ENCODE measurements at places on chromosomes 2 and 18.
A peak's percentile ranks its signal among the peaks of the same experiment; 100 is the strongest.

- DNase-seq, result no peak
These were observed 426.1 kb downstream of the PARD3B start for GRCh38 chr2:204971206-204971907.

DNA sequence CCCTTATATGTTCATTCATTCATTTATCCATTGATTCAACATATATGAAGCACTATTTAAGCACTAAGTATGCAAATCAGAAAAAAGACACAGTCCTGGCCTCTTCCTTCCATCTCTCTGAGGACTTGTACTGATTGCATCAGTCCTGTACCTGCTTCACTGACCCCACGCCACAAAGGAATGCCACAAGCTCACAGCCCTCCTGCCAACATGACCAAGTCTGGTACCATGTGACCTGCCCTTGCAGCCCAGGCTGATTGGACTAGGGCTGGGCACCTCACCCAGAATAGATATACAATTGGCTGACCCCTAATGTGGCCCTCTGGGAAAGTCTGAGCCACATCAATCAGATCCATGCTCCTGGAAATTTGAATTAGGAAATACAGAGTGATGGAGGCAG is 196.6 kb downstream of the AGPS start:
- no peak for DNase-seq

DNA sequence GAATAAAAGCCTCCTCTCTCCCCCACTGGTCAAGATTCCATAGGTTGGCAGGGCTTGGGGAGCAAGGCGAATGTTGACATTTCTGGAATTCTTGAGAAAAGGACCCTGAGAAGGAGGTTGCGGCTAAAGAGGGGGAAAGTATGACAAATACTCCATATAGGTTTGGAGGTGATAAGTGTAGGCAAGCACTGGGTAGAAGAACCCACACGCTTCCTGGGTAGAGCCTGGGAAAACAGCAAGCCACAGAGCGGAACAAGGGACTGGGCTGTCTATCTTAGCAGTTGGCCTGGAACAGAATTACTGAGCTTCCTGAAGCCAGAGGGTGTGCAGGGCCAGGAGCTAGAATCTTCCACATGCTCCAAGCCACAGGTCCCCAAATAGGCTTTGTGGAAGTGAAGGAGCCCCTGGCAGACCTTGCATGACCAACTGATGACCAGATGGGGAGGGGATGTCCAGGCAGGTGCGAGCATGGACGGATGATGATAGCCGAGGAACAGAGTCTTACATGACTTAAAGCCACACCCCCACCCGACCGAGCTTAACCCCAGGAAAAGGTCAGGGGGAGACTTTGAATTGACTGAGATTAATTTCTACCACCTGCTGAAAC is 9.9 kb downstream of the PRKAG3 start:
- DNase-seq, result no peak

DNA sequence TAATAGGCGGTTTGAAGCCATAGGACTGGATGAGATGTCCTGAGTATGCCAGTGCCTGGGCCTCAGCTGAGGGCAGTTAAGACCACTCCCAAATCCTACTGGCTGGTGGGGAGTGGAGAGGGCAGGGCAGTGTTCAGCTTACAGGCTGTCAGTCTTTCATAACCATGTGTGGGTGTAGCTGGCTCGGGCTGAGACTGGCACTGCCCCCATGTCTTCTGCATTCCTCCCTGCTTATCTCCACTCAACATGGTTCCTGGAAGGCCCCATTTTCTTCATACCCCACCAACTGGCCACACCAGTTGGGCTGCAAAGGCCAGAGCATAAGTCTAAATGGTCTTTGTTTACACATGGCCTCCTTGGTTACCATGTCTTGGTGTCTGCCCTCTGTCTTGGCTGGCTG is 17.2 kb upstream of the IL37 start:
- DNase-seq, result no peak

DNA sequence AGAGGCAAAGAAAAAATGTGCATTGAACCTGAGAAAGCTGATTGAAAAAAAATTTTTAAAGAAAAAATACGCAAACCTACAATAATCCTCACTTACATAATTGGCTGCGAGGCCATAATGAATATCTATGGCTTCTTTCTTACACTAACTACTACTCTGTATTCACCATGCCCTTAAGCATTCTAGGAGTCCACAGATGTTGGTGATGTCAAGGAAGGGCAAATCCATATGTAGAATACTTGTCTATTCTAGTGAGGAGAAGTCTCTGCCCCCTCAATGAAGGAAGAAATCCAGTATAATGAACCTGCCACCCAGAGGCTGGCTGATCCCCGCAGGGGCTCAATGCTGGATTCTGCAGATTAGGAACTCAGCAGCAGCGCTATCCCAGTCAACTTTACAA is 14.3 kb downstream of the GALNT3 start:
- no peak for DNase-seq

DNA sequence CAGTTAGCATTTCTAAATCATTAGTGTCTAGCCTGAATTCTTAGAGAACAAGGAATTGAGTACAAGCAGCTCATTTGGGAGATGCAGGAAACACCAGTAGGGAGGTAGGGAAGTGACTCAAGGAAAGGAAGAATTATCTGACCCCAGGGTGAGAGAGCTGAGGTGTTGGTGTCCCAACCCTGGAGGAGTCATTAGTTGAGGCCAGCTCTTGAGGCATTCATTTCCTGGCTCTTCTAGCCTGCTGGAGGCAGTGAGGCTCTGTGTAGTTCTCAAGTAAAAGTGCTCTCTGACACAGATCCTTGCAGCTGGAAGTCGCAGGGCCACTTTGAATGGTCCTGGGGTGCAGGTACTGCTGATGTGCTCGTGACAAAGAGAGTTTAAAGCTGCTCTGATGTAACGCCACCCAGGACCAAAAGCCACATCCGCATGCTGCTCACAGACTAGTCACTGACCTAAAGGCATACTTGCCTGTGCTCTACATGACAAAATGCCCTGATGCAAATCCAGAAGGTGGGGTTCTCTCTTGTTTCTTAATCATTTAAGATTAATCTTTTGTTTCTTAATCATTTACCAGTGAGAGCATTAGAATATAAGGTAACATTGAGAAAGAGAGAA is 299.5 kb upstream of the LYPD1 start:
- no peak for DNase-seq

DNA sequence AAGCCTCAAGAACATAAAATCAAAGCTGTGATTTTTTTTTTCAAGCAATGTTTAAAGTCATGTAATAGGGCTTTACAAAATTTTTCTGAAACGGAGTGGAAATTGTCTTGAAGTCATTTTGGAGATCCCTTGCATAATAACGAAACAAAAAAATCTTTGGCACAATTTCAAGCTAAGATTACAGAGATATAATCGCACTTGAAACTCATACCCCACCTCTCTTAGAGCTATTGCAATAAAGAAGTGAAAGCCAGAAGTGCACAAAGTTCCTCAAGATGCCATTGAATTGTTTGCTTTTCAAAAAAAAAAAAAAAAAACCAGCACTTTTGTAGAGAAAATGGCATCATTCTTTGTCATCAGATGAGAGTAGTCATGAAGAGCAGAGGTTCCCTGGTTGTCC is 152.3 kb downstream of the PAX3 start:
- no peak for DNase-seq

DNA sequence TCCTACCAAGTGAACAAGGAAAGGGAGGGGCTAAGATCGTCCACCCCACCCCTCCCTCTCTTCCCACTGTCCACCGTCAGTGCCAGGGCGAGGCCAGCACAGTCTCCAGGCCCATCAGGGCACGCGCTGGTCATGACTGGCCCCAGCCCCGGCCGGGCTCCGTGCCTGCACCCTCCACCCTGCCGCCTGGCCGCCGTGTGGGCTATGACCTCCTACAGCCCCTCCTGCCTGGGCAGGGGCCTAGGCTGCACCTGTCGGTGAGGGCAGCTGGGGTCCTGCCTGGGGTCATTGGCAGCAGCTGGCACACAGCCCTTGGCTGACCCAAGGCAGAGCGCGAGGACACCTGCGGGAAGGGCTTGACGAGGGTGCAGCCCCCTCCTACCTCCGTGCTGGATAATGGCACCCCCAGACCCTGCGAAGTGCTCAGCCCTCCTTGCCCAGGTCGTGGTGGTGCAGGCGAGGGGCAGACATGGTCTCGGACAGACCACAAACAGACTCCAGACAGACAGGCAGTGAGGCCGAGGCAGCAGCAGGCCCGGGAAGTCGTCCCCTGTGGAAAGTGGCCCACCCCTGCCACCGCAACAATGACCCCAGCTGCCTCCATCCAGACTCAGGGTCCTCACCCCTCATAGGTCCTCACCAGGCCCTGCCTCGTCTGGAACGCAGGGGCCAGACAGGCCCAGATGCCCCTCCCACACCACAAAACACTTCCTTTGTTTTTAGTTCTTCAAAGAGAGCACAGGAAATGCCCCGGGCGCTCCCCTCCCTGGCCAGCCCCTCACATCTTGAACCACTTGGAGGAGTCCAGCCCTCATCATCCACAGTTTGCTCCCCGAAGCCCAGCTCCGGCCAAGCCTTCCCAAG is 43.1 kb upstream of the GPC1 start:
- DNase-seq, result no peak

GRCh38 chr2:86487062-86487461 is 45.9 kb downstream of the KDM3A start:
- peak; percentile 10 for DNase-seq

- no peak for DNase-seq
These were observed 18.0 kb downstream of the LRP1B start for GRCh38 chr2:142112757-142113221.

GRCh38 chr2:196742685-196743084 is 56.8 kb downstream of the GTF3C3 start:
- no peak for DNase-seq

GRCh38 chr2:241340631-241341163 is 15.4 kb upstream of the FARP2 start:
- DNase-seq, result no peak

DNA sequence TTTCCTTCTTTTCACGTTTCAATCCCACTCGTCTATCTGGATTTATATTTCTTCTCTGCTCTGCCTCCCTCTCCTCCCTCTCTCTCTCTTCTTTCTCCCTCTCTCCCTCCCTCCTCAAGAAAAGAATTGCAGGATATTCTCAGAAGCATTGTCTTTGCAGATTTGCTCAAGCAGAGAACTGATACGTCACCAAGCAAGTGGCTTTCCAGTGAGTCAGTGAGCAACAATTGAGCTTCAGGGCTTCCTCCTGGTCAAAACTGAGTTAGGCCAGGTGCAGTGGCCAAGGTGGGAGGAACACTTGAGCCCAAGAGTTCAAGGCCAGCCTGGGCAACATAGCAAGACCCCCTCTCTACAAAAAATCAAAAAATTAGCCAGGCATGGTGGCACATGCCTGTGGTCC is 151.1 kb downstream of the SMAD2 start:
- no peak for DNase-seq

DNA sequence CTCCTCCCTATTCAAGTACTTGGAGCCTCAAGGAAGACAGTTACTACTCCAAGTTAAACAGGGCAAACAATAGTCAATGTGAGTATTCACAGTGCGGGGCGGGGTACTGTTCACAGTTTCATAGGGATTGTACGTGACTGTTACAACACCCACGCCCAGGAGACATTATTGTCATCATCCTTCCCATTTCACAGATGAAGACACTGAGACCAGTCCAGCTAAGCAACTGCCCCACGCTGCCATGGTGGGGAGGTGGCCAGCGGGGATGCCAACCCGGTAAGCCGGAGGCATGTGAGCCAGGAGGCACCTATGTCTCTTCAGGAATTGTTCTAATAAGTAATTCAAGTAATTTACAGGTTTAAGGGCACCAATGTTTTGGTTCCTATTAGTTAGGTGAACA is 982 bp downstream of the HJURP start:
- DNase-seq, result peak; percentile 26

DNA sequence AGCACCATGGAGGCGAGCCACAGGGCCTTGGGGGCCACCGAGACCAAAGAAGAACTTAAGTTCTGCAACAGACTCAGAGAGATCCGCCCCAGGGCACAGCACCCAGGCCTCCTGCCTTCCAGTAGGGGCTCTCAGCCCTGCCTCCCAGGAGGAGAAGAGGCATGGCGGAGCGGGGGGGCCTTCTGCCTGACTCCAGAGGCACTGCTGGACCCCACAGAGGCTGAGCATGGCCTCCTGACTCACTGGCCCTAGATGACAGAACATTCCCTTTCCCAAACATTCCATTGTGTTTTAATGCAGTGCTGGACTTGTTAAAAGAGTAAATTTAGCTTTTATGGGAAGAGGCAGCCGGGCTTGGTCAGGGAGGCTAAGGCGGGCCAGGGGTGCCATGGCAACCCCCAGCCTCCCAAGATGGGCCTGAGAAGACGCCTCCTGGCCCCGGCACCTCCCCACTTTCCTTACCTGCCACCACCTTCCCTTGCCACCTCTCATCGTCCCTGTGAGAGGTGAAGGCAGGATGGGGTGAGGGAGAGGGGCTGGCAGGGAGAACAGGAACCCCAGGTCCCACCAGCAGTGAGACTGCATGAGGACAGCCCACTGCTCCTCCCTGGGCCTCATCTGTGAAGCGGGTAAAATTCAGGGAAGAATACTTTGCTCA is 65.4 kb downstream of the SMAD7 start:
- DNase-seq, result no peak

DNA sequence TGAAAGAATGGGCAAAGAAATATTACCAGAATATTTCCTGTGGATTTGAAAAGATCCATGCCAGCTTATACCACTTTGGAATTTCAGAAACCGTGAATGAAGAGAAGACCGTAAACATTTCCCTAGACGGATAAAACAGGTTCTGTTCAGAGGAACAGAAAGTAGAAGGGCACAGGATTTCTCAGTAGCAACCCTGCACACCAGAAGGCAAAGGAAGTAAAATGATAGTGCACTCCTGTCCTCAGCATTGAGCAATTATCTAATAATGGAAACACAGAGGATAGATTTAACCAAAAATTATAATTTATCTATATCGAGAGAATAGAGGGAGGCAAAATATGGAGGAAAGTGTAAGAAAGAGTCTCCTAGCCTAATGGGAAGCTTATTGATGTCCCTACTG is 87.0 kb upstream of the ITGA6 start:
- DNase-seq, result no peak

- DNase-seq, result no peak
These were observed 58.8 kb upstream of the FOSL2 start for GRCh38 chr2:28333606-28334526.

- DNase-seq, result no peak
These were observed 154.9 kb downstream of the DTNA start for GRCh38 chr18:34864836-34865497.

GRCh38 chr2:11870584-11870983 is 124.2 kb downstream of the LPIN1 start:
- DNase-seq, result no peak

Measured in hematopoietic multipotent progenitor cell treated with erythropoietin and hydrocortisone succinate and interleukin-3 and kit ligand, for 15 days (in vitro differentiated cells).